DND-41 (cell line): ENCODE measurements at places on chromosomes 7 and 10.

DNA sequence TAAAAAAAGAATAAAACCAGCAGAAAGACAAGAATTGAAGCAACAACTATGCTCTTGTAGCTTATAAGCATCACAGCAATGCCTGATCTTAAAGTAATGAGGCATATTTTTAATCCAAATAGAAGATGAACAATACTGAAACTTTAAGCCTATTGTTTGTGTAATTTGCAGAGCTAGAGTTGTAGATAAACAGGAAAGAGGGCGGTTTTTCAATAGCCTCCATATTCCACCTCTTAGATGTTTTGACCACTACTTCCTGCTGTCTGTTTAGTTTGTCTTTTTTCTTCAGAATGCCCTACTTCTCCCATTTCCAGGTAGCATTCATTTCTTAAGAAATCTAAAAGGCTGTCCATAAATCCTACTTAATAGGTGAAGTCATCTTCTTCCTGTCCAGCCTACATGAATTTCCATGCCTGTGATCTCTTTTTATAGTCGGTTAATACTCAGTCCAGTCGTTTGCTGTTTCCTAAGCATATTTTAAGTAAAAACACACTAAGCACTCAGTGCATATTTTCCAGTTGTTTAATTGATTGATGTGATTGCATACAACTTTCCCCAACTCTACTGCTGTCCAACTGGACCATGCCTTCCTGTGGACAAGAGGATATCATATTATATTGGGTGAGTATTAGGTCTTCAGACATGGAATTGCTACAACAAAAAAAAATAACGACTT lies 308.1 kb downstream of the TFEC start:
- DNase-seq = no peak

- no peak for DNase-seq
These were observed 173.7 kb upstream of the KAT6B start for GRCh38 chr10:74652664-74653063.

DNA sequence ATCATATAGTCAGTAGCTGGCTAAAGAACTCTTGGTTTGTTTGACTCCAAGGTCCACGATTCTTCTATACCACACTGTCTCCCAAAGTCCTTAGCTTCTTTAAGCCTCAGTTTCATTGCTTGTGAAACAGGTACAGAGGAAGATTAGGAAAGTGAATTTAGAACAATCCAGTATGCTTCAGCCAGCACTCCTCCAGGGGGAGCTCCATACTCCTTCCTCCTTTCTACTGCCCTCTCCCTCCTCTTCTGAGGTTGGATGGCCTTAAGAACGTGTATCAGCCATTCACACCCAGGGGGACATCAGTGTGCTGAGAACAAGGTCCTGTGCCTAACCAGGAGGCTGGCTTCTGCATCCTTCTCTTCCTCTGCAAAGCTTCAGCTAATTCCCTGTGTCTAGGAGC lies 54.8 kb upstream of the CALD1 start:
- DNase-seq = no peak

- DNase-seq = no peak
These were observed 90.2 kb downstream of the IPMK start for GRCh38 chr10:58177362-58177947.

DNA sequence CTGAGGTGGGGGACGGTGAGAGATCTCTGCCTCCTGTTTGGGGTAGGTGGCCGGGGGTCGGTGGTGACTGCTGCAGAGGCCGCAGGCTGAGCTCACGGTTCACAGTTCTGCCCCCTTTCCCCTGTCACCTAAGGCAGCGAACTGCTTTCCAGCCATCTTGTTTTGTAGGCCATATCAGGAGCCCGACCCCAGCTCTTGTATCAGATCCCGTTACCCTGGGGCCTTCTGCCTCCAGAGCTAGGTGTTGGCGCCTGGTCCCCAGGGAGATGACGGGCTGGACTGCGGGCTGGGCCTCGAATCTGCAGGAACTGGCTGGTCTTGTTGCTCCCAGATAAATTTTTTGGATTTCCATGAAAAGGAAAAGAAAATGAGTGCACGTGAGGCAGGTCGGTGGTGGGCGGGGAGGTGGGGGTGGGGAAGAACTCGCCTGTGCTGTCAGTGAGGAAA lies 183.0 kb downstream of the DNAJB6 start:
- DNase-seq = no peak

GRCh38 chr10:104257235-104257634 lies 2.5 kb downstream of the GSTO1 start:
- no peak for DNase-seq

- no peak for DNase-seq
These were observed 122.7 kb upstream of the PRSS1 start for GRCh38 chr7:142626420-142627035.

GRCh38 chr7:69025249-69025648 lies 573.0 kb upstream of the AUTS2 start:
- no peak for DNase-seq

- no peak for DNase-seq
These were observed 101.9 kb upstream of the HGF start for GRCh38 chr7:81871606-81872265.

DNA sequence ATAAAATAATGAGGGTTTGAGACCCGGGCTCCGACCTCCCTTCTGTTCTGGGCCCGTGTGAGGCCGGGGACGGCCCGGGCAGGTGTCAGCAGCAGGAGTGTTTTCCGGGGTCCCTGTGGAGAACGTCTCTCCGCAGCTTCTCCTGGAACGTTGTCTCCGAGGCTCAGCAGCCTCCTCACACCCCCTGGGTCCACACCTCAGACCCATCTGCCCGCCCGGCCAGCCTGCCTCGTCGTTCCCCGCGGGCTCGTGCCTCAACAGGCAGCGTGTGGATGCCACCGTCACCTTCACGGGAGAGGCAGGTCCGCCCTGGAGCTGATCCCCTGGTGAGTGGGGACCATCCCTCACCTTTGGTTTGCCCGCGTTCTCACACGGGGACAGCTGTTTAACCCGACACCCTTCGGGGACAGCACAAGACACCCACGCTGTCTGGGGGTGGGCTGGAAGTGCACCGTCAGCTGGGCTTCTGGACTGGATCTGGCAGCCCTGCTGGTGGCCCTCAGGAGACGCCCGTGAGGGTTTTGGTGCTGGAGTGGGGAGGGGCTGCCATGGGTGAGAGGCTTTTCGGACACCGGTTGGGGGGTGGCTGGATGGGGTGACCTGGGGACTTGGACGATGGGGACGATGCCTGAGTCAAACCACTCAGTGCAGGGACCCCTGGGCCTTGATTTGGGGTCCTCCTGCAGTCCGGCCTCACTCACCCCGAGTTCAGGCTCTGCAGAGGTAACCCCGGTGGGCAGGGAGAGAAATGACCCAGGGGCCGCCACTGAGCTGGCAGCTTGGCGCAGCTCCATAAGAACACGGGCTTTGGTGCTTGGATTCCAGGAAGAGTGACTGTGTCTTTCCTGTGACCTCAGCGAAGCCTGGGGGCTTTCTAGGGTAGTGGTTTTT lies 131.7 kb downstream of the DNAJB6 start:
- DNase-seq = no peak

DNA sequence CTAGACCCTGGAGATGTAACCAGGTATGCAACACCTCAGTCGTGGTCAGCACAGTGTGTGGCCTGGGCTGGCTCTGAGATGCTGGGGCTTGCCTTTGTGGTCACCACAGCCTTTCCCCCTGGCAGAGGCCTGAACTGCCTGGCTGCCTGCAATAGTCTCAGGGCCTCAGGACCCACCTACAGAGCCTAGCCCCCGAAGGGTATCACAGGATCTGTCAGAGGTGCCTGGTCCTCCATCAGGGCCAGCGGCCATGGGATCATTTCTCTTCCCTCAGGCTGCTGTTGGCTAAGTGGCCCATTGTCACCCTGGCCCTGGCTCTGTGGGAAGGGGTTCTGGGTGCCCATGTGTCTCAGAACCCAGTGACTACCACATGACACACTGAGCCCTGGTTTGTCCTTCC lies 141.6 kb downstream of the CYP26A1 start:
- DNase-seq = no peak

DNA sequence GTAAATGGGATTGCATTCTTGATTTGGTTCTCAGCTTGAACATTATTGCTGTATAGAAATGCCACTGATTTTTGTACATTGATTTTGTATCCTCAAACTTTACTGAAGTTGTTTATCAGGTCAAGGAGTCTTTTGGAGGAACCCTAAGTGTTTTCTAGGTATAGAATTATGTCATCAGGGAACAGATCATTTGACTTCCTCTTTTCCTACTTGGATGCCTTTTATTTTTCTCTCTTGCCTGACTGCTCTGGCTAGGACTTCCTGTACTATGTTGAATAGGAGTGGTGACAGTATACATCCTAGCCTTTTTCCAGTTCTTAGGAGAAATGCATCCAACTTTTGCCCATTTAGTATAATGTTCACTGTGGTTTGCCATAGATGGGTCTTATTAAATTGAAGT lies 48.8 kb downstream of the ANXA8 start:
- no peak for DNase-seq

DNA sequence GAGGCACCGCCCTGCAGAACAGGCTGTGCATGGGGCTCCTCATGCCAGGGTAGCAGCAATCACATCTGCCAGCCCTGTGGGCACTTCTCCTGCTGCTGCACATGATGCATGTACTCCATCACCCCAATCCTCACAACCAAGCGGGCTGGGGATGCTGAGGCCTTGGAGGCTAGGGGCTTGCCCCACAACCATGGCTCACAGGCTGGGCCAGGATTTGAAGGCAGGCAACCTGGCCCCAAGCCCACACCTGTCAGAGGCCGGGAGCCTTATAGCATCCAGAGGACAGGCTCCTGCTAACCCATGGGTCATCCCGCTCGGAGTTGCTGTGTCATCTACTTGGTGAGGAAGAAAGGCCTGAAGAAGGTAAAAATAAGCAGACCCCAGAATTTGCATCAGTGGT lies 2.2 kb downstream of the POLM start:
- DNase-seq = no peak

DNA sequence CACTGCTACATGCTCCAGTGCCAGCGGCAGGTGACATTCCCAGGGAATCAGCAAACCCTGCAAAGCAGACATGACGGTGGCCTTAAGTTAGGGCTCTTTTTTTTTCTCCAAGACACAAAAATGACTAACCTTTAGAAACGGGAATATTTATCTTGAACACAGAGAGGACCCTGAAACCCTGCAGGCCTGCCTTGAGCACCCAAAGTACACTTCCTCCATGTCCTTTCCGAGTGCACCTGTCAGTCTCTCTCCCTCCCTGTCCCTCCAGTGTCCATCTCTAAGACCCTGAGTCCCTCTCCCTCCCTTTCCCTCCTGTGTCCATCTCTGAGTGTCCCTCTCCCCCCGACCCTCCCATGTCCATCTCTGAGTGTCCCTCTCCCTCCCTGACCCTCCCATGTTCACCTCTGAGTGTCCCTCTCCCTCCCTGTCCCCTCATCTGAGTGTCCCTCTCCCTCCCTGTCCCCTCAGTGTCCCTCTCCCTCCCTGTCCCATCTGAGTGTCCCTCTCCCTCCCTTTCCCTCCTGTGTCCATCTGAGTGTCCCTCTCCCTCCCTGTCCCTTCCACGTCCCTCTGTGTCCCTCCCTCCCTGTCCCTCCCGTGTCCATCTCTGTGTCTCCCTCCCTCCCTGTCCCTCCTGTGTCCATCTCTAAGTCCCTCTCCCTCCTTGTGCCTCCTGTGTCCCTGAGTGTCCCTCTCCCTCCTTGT lies 51.2 kb upstream of the CAMK2B start:
- DNase-seq = no peak

- DNase-seq = no peak
These were observed 41.0 kb upstream of the STRIP2 start for GRCh38 chr7:129393255-129393654.

DNA sequence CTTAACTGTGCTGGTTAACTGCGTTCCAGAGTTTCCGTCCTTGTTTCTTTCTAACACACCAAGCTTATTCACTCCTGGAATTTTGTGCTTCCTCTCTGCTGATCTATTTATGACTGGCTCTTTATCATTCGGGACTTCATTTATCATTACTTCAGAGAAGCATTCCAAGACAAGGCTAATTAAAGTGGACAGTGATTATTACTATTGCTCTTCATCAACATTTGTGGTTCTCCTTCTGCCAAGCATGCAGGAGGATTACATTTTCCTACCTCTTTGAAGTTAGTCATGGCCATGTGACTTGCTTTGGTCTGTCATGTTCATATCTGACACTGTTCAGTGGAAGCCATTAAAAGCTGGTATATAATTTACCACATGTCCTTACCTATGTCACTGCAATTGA lies 172.4 kb upstream of the AGR3 start:
- DNase-seq = no peak

GRCh38 chr10:28180654-28181053 lies 122.2 kb downstream of the MPP7 start:
- no peak for DNase-seq

DNA sequence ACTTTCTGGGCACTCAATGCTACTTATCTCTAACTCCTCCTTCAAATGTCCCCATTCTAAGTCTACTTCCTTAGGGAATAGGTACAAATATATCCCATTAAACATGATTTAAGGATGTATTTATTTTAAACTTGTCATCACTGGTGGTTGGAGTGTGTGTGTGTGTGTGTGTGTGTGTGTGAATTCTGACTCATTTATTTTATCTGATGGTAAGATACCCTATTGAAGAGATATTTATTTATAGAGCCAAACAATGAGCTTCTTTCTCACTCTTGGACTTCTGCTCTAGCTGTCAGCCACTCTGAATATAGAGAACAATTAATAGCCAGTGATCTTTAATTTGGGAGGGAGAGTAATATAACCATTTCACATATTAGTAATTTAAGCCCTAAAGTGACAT lies 17.8 kb upstream of the MAGI2 start:
- DNase-seq = no peak

GRCh38 chr10:71472912-71473311 lies 76.2 kb downstream of the CDH23 start:
- no peak for DNase-seq

- DNase-seq = no peak
These were observed 3.4 kb upstream of the KMT2E start for GRCh38 chr7:105010504-105011130.

DNA sequence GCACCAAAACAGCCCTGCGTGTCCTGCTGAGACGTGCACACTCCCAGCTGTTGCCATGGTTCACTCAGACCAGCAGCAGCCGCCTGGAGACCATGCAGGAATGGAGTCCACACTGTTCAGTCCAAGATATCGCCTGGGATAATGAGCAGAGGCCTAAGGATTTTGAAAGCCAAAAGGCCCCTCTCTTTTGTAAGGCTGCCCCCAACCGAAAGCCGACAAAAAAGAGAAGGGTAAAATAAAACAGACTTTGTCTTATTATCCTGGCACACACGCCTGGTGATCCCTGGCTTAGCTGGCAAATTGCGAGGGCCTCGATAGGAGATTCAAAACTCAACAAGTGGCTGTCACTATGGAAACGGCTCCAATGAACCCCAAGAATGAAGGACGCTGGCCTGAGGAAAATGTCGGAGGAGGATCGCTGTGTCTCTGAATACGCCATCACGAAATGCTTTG lies 263.6 kb downstream of the SKIDA1 start:
- DNase-seq = no peak

DNA sequence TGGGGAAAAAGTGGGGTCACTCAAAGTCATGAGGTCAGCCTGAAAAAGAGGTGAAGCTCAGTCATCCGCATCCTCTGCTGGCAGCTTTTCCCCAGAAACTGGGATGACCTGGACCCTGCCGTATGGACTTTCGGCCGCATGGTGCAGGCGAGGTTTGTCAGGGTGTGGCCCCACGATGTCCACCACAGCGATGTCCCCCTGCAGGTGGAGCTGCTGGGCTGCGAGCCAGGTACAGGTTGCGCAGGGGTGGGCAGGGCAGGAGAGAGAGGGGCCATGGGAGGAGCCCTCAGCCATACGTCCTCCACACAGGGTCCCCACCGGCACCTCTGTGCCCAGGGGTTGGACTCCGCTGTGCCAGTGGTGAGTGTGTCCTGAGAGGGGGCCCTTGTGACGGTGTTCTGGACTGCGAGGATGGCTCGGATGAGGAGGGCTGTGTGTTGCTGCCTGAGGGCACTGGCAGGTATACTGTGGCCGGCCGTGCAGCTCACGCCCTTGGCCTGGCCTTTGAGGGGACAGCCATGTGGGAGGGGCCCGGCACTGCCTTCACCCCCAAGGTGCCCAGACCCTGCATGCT lies 23.0 kb upstream of the ZNF467 start:
- no peak for DNase-seq
